ENCODE measurements at places on chromosomes 12 and 14. TPM values are rescaled to one million over a fixed set of nuclear protein-coding genes. Genes with fewer than 3 reads are reported as not detected.

The SERPINA1 gene
- polyA plus RNA-seq = 5.3 TPM

GRCh38 chr12:11638315-11638916 is 11.1 kb upstream of the ETV6 start:
- no peak for DNase-seq

GRCh38 chr12:111359914-111360276 is 9.0 kb downstream of the PHETA1 start:
- no peak for DNase-seq

The KRT75 gene
- polyA plus RNA-seq = not detected

GRCh38 chr12:98735821-98736220 is 90.7 kb downstream of the APAF1 start:
- no peak for DNase-seq

DNA sequence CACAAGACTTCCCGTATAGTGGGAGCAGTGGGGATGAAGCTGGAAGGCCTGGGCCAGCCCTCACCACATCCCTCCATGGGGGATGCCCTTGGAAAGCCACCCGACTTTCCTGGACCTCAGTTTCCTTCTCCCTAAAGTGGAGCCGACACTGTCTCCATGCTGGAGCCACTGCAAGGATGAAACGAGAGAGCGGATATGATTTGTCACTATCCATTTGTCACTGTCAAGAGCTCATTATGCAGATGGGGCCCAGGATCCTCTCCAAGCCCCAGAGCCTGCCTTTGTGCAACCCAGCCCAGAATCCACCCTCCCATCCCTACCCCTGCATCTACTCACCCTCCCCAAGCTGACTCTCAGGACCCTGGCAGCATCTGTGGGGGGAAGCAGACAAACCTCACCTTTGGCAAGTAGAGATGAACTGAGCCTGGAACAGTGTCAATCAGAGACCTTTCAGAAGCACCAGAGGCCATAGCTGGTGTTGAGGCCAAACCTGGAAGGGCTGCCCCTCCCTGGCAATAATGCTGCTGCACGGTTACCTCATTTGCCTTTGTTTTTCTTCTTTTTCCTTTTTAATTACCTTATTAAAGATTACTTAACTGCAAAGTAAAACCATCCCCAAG is 287.7 kb upstream of the RTL1 start:
- no peak for DNase-seq

The CDH24 gene
- 13.4 TPM for polyA plus RNA-seq

The AMDHD1 gene
- 0.85 TPM for polyA plus RNA-seq

The IL26 gene
- polyA plus RNA-seq = not detected

- no peak for DNase-seq
These were observed 405.9 kb downstream of the TMTC2 start for GRCh38 chr12:83092606-83093005.

All from left lung (tissue), 14 donors.